DMS79 treated with DMSO at 0.1 percent for 48 hours (cell line): ENCODE measurements at places on chromosomes 12 and 14.

DNA sequence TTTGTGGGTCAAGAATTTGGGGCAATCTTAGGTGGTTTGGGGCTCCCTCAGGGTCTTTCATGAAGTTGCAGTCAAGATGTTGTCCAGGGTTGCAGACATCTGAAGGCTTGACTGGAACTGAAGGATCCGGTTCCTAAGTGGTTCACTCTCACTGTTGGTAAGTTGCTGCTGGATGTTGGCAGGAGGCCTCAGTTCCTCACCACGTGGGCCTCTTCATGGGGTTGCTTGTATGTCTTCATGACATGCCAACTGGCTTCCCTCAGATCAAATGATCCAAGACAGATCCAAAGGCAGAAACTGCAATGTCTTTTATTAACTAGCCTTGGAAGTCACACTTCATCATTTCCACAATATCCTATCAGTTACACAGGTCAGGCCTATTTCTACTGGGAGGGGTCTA lies 49.2 kb downstream of the ARF6 start:
- no peak for DNase-seq

GRCh38 chr14:74942181-74942580 lies 13.2 kb downstream of the PGF start:
- DNase-seq, result no peak

DNA sequence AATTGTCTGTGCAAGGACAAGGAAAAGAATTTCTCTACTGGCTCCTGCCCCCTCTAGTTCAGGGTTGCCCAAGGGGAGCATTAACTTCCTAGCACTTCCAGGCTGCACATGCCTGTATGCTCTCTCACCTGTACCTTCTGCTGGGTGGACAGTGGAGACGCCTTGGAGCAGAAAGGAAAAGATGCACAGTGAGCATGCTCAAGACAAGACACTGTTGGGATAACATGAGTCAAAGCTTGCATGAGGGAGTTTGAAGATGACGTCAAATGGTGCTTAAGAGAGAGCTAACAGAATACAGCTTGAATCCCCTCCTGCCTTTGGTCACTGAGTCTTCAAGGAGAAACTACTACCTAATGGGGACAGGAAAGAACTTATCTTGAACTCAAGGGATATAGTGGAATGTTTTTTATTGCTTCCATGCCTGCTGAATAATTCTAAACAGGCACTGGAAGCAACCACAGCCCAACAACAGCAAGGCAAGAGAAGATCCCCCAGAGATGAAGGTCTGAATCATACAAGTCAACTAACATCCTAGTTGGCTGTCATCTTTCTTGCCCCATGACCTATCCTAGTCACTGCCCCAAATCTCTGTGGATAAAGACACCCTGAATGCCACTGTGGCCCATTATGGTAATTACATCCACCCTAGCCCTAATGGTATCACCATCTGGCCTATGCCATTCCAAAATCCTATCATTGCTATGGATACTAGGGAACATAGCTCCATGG lies 23.5 kb downstream of the RPS6KA5 start:
- no peak for DNase-seq

DNA sequence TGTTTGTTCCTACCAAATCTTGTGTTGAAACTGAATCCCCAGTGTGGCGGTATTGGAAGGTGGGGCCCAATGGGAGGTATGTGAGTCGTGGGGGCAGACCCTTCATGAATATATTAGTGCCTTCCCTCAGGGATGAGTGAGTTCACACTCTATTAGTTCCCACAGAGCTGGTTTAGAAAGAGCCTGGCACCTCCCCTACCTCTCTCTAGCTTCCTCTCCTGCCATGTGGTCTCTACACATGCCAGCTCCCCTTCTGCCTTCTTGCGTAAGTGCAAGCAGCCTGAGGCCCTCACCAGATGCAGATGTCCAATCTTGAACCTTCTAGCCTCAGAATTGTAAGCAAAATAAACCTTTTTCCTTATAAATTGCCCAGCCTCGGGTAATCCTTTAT lies 105.8 kb downstream of the SPTSSA start:
- no peak for DNase-seq

DNA sequence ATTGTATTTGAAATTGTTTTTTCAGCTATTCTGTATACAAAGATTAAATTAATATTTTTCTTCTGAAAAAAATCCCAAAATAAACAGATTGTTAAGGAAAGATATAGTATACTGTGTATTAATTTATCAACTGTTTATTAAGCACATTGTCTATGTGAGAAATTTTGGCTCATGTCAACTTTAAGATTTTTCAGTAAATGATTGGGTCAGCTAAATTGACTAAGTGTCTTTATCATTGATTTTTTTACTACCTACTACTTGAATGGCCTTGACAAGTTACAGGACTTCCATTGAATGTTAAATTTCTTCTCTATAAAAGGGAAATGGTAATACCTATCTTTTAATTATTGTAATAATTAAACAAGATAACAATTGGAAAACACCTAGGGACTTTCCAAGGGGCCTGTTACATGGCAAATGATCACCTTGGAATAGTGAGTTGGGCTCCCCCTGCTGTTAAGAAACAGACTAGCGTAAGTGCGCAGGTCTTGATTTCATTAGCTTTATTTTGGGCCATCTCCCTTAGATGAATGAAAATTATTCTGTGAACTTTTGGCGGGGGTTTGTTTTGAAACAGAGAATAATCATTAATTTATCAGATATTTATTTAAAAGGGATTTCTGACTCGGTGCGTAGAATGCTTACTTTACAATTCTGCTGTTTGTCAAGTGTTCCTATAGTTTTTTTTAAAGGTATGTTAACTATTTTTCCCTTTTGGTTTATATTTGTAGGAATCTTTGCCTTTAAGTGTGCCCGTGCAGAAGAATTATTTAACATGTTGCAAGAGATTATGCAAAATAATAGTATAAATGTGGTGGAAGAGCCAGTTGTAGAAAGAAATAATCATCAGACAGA lies 14.5 kb upstream of the CCT2 start:
- peak; percentile 6 for DNase-seq
